Transverse colon (tissue), 4 donors: ENCODE measurements at places on chromosomes 16 and 17. TPM values are rescaled to one million over a fixed set of nuclear protein-coding genes. Genes with fewer than 3 reads are reported as not detected.

Gene PRAC2
- not detected for total RNA-seq

Gene FNDC8
- not detected for total RNA-seq

Gene ZNF423
- total RNA-seq = 13.1 TPM

Gene TNFSF12
- 20.8 TPM for total RNA-seq

Gene SENP3
- total RNA-seq = 39.0 TPM

Gene C1QTNF8
- total RNA-seq = not detected

Gene FBXW10
- not detected for total RNA-seq

Gene PSMB10
- 65.6 TPM for total RNA-seq

Gene HS3ST3A1
- 0.41 TPM for total RNA-seq

Gene TNRC6A
- total RNA-seq = 77.2 TPM

Gene CHP2
- 90.9 TPM for total RNA-seq

Gene TEX14
- total RNA-seq = 0.27 TPM
